ENCODE measurements at places on chromosomes 2 and 18. TPM values are rescaled to one million over a fixed set of nuclear protein-coding genes. Genes with fewer than 3 reads are reported as not detected.
A peak's percentile ranks its signal among the peaks of the same experiment; 100 is the strongest.

GRCh38 chr2:227607941-227608340 lies 6.7 kb downstream of the SCYGR3 start:
- no peaks in the 10 kb centered on the region for H3K27me3 ChIP-seq
- no peak for DNase-seq
- H3K4me3 ChIP-seq = no peak overlapping the region
- no peaks in the 10 kb centered on the region for H3K36me3 ChIP-seq

- H3K4me1 ChIP-seq = no peaks in the 10 kb centered on the region
- no peaks in the 10 kb centered on the region for H3K36me3 ChIP-seq
- H3K4me3 ChIP-seq = no peak overlapping the region
- H3K27me3 ChIP-seq = no peaks in the 10 kb centered on the region
- no peak for DNase-seq
- no peak overlapping the region for H3K27ac ChIP-seq
These were observed 70.8 kb downstream of the ACAA2 start for GRCh38 chr18:49742316-49743116.

GRCh38 chr2:241009601-241010530 lies 11.4 kb downstream of the SNED1 start:
- H3K36me3 ChIP-seq = no peaks in the 10 kb centered on the region
- DNase-seq = peak; percentile 43
- no peak overlapping the region for H3K4me3 ChIP-seq
- peaks cover 11% of the 10 kb centered on the region for H3K4me1 ChIP-seq
- H3K27me3 ChIP-seq = no peaks in the 10 kb centered on the region

GRCh38 chr2:30078521-30078920 lies 68.3 kb upstream of the YPEL5 start:
- no peaks in the 10 kb centered on the region for H3K36me3 ChIP-seq
- H3K4me1 ChIP-seq = no peaks in the 10 kb centered on the region
- no peak overlapping the region for H3K27ac ChIP-seq
- DNase-seq = no peak
- no peaks in the 10 kb centered on the region for H3K27me3 ChIP-seq
- H3K4me3 ChIP-seq = no peak overlapping the region

- H3K27ac ChIP-seq = no peak overlapping the region
- no peaks in the 10 kb centered on the region for H3K27me3 ChIP-seq
- H3K36me3 ChIP-seq = no peaks in the 10 kb centered on the region
- no peak for DNase-seq
- no peak overlapping the region for H3K4me3 ChIP-seq
These were observed 3.8 kb downstream of the PCARE start for GRCh38 chr2:29070526-29070925.

DNA sequence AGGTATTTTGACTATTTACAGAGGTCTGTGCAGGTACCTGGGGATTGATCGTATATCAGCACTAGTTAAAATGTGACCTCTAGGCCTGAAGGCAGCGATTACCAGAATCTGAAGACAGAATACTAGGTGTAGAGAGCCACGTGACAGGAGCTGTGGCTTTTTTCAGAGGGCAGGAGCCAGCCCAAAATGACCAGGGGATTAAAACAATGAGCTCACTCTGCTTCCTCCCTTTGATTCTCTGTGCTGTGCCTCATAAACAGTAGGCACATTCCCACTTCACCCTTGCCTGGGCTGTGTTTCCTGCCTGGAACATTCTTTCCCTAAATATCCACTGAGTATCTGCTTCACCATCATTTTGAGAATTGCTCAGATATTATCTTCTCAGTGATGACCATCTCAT lies 15.2 kb downstream of the ITGAV start:
- H3K4me3 ChIP-seq = no peak overlapping the region
- DNase-seq = no peak
- H3K27me3 ChIP-seq = no peaks in the 10 kb centered on the region
- H3K36me3 ChIP-seq = peaks cover 1% of the 10 kb centered on the region
- no peak overlapping the region for H3K27ac ChIP-seq

- no peak overlapping the region for H3K27ac ChIP-seq
- H3K4me1 ChIP-seq = peaks cover 9% of the 10 kb centered on the region
- no peaks in the 10 kb centered on the region for H3K36me3 ChIP-seq
- DNase-seq = no peak
These were observed 6.3 kb downstream of the SGPP2 start for GRCh38 chr2:222430681-222431080.

GRCh38 chr2:151071906-151072305 lies 189.8 kb downstream of the RBM43 start:
- no peaks in the 10 kb centered on the region for H3K36me3 ChIP-seq
- H3K4me3 ChIP-seq = no peak overlapping the region
- H3K27ac ChIP-seq = no peak overlapping the region

DNA sequence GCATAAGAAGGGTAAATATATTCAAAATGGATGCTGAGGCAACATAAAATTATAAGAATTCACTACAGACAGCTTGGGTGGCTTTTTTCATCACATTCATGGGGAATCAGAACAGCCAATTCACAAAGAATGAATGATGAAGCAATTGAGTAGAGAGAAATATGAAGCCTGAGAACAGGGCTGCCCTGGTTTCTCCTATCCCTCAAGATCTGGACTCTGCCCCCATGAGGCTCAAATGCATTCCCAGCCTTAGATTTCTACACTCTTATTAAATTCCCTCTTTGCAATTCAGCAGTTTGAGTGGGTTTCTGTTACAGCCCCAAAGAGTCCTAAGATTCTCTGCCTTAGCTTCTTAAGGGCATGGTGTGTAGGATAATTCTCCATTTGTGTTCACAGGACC lies 172.5 kb downstream of the MAIP1 start:
- no peak for DNase-seq
- H3K27me3 ChIP-seq = no peaks in the 10 kb centered on the region
- H3K4me3 ChIP-seq = no peak overlapping the region
- no peaks in the 10 kb centered on the region for H3K4me1 ChIP-seq

DNA sequence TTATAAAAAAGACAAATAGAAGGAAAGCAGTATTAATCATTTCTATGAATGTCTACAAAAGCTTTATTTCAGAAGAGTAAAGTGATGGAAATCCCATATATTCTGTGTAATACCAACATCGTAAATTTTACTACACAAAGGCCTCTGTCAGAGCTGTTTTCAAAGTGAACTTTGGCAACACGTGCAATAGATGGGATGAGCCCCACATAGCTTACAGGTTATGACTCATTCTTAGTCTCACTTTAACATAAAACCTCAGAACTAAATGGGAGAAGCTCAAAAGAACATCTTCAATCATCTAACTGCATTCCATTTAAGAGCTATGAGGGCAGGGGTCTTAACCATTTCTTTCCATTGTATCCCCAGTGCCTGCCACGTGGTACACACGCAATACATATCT lies 11.5 kb downstream of the VPS4B start:
- no peak overlapping the region for H3K4me3 ChIP-seq
- H3K4me1 ChIP-seq = no peaks in the 10 kb centered on the region

DNA sequence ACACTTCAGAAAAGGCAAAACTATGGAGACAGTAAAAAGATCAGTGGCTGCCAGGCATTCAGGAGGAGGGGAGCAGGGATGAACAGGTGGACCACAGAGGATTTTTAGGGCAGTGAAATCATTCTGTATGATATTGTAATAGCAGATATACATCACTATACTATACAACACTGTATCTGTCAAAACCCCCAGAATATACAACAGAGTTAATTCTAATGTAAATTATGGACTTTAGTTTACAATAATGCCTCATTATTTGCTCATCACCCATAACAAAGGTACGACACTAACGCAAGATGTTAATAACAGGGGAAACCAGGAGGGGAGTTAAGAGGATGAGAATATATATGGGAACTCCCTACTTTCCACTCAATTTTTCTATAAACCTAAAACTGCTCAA lies 28.8 kb downstream of the MAP3K2 start:
- H3K27ac ChIP-seq = no peak overlapping the region
- H3K4me1 ChIP-seq = peaks cover 6% of the 10 kb centered on the region
- H3K4me3 ChIP-seq = no peak overlapping the region

DNA sequence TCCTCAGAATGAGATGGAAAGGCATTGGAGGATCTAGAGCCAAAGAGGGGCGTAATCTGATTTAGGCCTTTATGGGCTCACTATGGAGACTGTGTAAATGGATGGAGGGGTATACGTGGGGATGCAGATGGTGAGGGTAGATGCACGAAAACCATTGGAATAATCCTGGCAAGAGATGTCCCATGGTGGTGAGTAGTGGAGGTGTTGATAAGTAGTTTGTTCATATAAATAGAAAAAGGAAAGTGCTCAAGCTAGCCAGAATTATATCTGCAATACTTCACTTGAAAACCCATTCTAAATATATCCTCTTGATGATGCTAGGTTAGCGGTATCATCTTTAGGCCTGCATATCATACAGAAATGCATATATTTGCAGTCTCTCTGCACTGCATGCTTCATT lies 459.7 kb downstream of the CDH2 start:
- no peak overlapping the region for H3K4me3 ChIP-seq
- H3K27me3 ChIP-seq = no peaks in the 10 kb centered on the region
- H3K27ac ChIP-seq = no peak overlapping the region
- H3K4me1 ChIP-seq = no peaks in the 10 kb centered on the region

GRCh38 chr2:157929871-157930667 lies 53.9 kb upstream of the ACVR1 start:
- DNase-seq = no peak
- H3K27ac ChIP-seq = no peak overlapping the region
- H3K4me3 ChIP-seq = no peak overlapping the region
- no peaks in the 10 kb centered on the region for H3K27me3 ChIP-seq

GRCh38 chr18:596288-596881 lies 403 bp upstream of the CLUL1 start:
- H3K4me3 ChIP-seq = no peak overlapping the region
- H3K27me3 ChIP-seq = peaks cover 8% of the 10 kb centered on the region
- no peak overlapping the region for H3K27ac ChIP-seq

GRCh38 chr2:97354576-97354975 lies 235.1 kb downstream of the ANKRD36B start:
- DNase-seq = peak; percentile 14
- H3K4me3 ChIP-seq = no peak overlapping the region
- H3K36me3 ChIP-seq = no peaks in the 10 kb centered on the region
- H3K27ac ChIP-seq = no peak overlapping the region
- H3K4me1 ChIP-seq = peaks cover 30% of the 10 kb centered on the region
- H3K27me3 ChIP-seq = peaks cover 4% of the 10 kb centered on the region

- H3K27me3 ChIP-seq = no peaks in the 10 kb centered on the region
- no peak for DNase-seq
- no peaks in the 10 kb centered on the region for H3K36me3 ChIP-seq
- no peak overlapping the region for H3K27ac ChIP-seq
- H3K4me3 ChIP-seq = no peak overlapping the region
These were observed 261.4 kb downstream of the MEIS1 start for GRCh38 chr2:66696374-66696773.

DNA sequence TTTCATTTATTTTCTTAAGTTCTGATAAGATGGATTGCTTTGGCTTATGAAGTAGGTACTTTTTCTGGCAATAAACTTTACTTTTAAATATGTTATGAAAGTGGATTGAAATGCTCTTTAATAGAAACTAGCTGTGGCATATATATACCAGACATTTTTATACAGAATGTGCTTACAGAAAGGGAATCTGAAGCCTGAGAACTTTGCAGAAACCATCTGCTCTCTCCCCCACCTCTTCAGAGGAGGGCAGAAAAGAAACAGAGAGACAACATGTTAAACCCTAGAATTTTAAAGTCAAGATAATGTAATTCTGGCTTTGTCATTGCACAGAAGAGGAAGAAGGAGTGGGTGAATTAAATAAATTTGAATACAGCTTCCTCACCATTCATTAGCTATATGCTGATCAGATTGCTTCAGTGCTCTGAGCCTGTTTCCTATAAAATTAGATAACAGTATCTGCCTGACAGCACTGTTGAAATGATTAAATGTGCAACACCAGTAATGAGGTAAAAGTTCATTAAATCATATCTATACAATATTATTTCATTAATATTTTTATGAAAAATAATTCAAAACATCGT lies 247.3 kb downstream of the CNTNAP5 start:
- no peak overlapping the region for H3K27ac ChIP-seq
- H3K36me3 ChIP-seq = no peaks in the 10 kb centered on the region
- H3K4me1 ChIP-seq = no peaks in the 10 kb centered on the region
- no peaks in the 10 kb centered on the region for H3K27me3 ChIP-seq
- no peak overlapping the region for H3K4me3 ChIP-seq
- no peak for DNase-seq

DNA sequence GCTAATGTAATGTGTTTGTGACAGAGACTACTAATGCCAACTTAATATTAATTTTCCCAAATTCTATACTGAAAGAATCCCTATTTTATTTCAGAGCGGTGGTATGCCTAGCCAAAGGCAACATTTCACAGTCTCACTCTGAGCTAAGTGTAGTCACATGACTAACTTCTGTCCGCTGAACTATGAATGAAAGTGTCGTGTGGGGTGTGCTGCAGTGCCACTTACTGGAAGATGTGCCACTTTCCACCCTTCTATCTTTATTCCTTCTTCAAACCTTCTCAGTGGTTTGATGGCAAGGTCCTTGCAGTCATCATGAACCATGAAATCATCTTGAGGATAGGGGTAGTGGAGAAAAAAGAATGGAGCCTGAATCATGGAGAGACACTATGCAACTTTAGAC lies 47.3 kb upstream of the C1D start:
- no peak overlapping the region for H3K4me3 ChIP-seq
- H3K27me3 ChIP-seq = no peaks in the 10 kb centered on the region
- H3K36me3 ChIP-seq = no peaks in the 10 kb centered on the region
- H3K27ac ChIP-seq = no peak overlapping the region
- no peaks in the 10 kb centered on the region for H3K4me1 ChIP-seq
- peak; percentile 32 for DNase-seq

DNA sequence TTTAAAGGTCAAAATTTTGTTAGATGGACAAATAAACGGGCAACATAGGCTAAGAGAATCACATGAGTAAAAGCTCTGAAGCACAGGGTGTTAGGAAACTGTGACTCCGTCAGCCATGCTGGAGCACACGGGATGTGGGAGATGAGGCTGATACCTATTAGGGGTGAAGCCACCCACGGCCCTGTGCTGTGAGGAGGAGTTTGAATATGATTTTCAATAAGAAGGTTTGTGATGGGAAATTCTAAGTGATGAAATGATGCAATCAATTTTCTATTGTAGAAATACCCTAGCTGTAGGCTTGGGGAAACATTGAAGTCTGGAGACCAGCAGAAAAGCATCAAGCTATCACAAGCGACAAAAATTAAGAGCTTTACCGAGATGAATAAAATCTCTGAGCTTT lies 431.3 kb downstream of the CMPK2 start:
- no peak for DNase-seq
- H3K4me1 ChIP-seq = no peaks in the 10 kb centered on the region
- no peak overlapping the region for H3K4me3 ChIP-seq
- no peak overlapping the region for H3K27ac ChIP-seq
- H3K36me3 ChIP-seq = no peaks in the 10 kb centered on the region
- no peaks in the 10 kb centered on the region for H3K27me3 ChIP-seq

DNA sequence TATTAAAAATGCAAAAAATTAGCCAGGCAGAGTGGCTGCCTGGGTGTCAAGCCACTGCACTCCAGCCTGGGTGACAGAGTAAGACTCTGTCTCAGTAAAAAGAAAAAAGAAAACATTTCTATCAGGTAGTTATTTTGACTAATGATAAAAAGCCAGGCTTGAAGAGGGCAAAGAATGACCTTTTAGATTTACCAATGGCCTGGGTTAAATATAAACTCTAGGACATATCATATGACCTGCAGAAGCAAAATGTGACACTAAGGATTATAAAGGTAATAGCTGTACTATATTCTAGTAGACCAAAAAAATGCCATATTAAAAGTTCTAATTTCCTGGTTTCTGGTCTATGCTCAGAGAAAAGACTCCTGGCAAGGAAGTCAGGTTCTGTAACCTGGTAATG lies 16.1 kb upstream of the STAMBP start:
- no peaks in the 10 kb centered on the region for H3K36me3 ChIP-seq
- no peaks in the 10 kb centered on the region for H3K27me3 ChIP-seq
- no peaks in the 10 kb centered on the region for H3K4me1 ChIP-seq

Gene VWA3B
- not detected for total RNA-seq

Gene ZNF521
- total RNA-seq = 12.3 TPM

Gene POTEI
- not detected for total RNA-seq

Gene POTEJ
- total RNA-seq = not detected

Gene PXDN
- total RNA-seq = 1.4 TPM

Gene NEURL3
- not detected for total RNA-seq
